Mesenteric fat pad (tissue), 1 donor: ENCODE measurements at places on chromosomes 5 and 9.

- no peak for DNase-seq
Measured at GRCh38 chr5:37950436-37950835, 110.6 kb upstream of the GDNF start.

GRCh38 chr5:106121972-106122605 lies 1548.6 kb downstream of the EFNA5 start:
- no peak for DNase-seq

DNA sequence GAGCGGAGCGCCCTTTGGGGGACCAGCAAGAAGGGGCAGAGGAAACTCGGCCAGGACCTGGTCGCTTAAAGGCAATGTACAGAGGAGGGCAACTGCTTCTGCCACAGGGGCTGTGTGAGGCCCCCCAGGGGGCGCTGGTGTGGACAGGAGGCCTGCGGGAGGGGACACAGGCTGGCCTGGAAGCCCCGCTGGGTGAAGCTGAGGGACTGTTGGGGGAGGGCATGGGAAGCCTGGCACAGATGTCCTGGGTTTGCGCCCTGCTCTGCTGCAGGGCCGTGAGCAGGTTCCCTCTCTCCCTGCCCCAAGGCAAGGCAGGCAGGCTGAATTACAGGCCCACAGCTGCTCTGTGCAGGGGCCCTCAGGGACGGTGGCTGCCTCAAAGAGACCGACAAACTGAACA lies 5.4 kb downstream of the MED22 start:
- no peak for DNase-seq

DNA sequence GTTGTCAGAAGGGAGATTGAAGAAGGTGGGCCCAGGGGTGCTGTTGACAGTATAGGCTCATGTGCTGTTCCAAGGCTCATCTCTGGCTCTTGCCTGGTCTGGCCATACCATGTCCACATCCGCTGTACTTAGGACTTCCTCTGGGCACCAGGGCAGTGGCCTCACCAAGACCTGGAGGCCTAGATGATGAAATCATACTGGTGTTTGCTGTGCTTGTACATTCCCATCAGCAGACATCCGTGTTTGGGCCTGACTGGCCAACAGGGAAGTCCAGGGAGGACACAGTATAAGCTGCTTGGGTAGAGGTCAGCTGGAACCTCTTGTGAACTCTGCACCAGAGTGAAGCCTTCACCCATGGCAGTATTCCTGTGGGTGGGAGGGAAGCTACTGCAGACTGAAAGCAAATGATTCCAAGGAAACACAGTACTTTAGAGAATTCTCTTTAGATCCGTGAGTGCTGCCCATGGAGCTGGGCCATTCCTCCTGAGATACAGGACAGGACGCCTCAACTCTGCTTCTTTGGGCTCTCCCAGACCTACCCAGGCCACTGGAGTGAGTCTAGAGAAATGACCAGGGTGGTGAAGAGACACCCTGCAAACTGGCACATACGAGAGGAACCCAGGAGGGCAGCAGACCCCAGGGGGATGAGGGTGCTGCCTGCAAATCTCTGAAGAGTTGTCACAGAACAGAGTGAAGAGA lies 22.5 kb downstream of the POLR1E start:
- no peak for DNase-seq

GRCh38 chr9:110021891-110022290 lies 186.1 kb downstream of the C9orf152 start:
- DNase-seq = no peak

DNA sequence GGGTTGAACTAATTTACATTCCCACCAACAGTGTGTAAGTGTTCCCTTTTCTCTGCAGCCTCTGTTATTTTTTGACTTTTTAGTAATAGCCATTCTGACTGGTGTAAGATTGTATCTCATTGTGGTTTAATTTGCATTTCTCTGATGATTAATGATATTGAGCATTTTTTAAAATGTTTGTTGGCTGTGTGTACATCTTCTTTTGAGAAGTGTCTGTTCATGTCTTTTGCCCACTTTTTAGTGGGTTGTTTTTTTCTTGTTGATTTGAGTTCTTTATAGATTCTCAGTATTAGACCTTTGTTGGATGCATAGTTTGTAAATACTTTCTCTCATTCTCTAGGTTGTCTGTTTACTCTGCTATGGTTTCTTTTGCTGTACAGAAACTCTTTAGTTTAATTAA lies 101.6 kb downstream of the NIPBL start:
- DNase-seq = no peak

DNA sequence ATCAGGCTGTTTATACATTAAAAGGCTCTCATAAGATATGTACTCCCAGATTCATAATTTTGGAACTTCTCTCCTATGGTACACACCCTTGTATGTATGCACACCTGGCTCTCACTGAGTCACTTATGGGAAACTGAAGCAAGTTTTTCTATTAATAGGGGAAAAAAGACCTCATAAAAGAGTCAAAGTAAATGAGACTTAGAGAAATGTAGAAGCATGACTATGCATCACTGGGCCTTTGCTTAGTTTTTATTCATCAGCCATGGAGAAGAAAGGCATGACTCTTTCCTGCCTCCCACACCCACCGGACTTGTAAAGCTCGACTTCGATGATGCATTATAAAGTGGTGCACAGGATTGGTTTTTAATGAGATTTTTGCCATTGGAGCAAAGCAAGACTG lies 28.2 kb downstream of the MTAP start:
- no peak for DNase-seq

DNA sequence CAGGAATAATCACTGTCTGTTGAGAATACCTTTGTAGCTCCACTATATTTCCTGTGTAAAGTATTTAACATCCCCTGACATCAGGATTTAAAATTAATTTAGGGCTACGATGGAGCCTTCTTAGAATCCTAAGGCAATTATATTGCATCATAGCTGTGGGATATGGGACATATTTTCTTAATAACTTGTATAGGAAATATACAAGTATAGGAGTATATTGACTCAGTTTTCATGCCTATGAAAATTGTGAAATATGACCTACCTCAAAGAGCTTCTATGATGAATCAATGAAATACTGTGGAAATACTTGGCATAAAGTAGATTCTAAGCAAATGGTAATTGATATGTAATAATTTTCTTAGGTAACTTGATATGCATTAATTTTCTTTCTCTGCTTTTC lies 221.0 kb upstream of the KLF4 start:
- no peak for DNase-seq

DNA sequence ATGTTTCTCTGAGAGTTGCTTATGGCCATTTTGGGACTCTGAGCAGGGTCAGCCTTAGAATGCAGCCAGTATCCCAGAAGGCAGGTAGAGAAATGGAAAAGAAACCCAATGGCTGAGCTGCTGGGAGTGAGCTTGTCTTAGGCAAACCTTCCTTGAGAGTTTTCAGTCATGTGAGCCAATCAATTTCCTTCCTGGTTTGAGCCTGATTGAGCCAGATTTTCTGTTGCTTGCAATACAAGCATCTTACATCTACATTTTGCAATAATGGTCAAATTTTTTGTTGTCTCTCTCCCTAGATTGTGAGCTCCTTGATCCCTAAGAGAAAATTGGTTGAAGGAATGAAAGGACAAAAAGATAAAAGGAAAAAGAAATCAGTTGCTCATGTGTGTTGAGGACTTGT lies 155.3 kb downstream of the SNX18 start:
- DNase-seq = no peak

GRCh38 chr9:106915851-106916250 lies 52.9 kb downstream of the ZNF462 start:
- DNase-seq = no peak

- no peak for DNase-seq
Measured at GRCh38 chr9:131915181-131915580, 164.5 kb downstream of the MED27 start.

DNA sequence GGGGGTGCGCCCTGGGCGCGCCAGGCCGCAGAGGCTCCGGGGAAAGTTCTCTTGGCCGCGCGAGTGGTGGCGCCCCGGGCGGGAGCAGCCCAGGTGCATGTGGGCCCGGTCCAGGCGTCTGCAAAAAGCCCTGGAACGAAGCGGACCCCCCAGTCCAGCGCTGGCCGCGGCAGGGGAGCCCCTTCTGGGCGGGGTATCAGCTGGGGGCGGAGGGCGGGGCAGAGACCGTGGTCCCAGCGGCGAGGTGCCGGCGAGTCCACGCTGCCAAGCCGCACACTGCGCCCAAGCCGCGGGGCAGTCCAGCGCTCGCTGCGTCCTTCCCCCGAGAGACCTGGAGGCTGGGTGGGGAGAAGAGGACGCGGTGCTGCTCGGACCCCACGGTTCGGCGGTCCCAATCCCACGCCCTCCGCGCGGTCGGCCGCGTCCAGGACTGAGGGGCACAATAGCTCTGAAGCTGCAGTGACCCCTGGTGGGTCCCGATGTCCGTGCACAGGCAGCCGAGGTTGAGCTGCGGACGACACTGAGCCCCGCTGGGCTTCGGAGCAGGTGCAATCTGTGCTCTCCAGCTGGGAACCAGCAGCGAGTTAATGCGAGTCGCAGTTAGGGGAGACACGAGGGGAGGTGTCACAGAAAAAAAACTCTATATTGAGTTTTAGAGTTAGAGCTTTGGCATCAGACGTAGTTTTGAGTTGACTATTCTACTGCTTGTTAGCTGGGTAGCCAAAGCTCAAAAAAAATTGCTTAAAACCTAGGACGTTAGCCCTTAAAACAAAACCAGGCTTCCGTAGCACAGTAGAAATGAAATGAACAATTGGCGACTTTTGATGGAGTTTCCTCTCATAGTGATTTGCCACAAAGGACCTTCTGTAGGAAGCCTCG lies 1.1 kb upstream of the EPB41L4A start:
- DNase-seq = peak; percentile 91

GRCh38 chr9:26394025-26394424 lies 498.6 kb downstream of the CAAP1 start:
- no peak for DNase-seq

- no peak for DNase-seq
Measured at GRCh38 chr5:9790276-9790675, 160.1 kb upstream of the TAS2R1 start.

- DNase-seq = no peak
Measured at GRCh38 chr5:57383093-57383861, 99.3 kb downstream of the ACTBL2 start.

GRCh38 chr9:14307989-14308852 lies 5.7 kb downstream of the NFIB start:
- no peak for DNase-seq

- no peak for DNase-seq
Measured at GRCh38 chr5:39109606-39110005, 35.4 kb upstream of the RICTOR start.

DNA sequence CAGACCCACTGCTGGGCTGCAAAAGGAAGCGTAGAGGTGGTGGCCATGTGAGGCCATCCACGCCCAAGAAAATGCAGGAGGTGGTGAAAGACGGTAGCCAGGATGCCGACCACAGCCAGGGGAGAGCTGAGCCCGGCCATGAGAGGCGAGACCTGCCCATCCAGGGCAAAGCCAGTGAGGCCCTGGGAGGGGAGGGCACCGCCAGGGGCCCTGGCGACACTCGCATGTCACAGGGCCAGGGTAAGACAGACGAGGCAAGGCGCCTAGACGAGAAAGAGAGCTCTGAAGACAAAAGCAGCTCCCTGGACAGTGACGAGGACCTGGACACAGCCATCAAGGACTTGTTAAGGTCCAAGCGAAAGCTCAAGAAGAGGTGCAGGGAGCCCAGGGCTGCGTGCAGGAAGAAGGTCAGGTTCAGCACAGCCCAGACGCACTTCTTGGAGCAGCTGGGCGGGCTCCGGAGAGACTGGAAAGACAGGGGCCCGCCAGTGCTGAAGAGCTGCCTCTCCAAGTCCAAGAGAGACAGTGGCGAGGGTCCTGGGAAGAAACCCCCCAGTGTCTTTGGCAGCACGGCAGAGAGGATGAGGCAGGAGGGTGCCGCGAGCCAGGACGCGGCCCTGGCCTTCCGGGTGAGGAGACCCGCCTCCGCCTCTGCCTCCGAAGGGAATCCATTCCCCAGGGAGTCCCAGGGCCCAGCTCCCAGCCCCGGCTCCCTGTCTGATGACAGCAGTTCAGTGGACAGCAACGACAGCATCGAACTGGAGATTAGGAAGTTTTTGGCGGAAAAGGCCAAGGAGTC lies 6.9 kb downstream of the PPP1R26 start:
- DNase-seq = no peak

- no peak for DNase-seq
Measured at GRCh38 chr5:14935341-14935740, 63.8 kb upstream of the ANKH start.

GRCh38 chr9:14627513-14627912 lies 65.7 kb downstream of the ZDHHC21 start:
- no peak for DNase-seq

DNA sequence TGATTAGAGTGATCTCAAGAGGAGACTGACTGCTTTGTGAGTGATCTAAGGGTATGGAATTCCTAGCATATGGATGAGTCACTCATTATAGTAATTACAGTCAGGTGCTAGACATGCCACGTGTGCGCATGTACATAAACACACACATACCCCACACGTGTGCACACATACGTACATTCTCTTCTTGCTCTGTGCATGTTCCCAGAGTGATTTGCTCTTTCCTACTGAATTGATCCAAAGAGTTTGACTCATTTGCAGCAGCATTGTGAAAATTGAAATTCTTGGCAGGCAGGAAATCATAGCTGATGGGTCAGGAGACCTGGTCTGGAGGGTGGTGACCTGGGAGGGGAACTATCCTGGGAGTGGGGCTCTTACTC lies 63.8 kb downstream of the ANGPTL2 start:
- DNase-seq = no peak

- no peak for DNase-seq
Measured at GRCh38 chr9:16213781-16214515, 656.5 kb downstream of the BNC2 start.
